ENCODE measurements at places on chromosomes 6 and 20. TPM values are rescaled to one million over a fixed set of nuclear protein-coding genes. Genes with fewer than 3 reads are reported as not detected.

DNA sequence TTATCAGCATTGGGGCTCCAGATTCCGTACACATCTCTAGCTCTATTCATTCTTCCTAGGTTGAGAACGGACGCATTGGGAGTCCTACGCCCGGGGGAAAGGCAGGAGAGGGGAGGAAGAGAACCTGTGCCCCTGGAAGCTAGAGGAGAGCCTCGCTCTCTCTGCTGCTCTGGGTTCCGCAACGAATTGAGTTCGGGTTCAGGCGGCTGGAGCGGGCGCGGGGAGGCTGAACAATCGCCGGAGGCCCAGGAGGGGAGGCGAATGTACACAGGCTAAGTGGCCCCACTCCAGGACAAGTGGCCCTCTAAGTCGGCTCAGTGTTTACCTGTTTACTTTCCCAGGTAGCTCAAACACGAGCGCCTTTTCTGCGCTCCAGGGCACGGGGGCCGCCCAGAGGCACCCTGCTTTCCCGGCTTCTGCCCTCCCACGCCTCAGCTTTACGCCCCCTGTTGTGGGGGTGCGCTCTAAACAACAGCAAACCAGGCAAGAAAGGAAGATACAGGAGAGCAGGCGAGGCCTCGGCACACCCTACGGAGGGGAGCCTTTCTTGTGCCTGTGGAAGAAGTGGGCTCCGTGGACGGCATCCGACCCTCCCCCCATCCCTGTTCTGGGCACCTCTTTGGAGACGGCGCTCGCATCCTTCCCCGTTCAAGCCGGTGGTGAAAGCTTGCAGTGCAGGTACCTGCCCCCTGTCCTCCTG lies 4.6 kb upstream of the NKX2-2 start:
- DNase-seq: no peak

The GSTA1 gene
- not detected for polyA plus RNA-seq

DNA sequence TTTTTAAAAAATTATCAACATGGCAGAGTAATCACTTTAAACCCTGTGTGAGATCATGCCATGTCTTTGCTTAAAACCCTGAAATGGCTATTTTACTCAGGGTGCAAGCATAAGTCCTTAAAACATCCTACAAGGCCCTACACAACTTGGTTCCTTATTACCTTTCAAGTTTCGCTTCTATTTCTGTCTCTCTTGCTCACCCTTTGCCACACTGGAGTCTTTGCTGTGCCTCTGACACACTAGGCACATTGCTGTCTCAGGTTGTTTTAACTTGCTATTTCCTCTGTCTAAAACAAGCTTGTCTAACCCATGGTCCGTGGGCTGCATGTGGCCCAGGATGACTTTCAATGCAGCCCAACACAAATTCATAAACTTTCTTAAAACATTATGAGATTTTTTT lies 55.6 kb downstream of the KIAA0408 start:
- no peak for DNase-seq

DNA sequence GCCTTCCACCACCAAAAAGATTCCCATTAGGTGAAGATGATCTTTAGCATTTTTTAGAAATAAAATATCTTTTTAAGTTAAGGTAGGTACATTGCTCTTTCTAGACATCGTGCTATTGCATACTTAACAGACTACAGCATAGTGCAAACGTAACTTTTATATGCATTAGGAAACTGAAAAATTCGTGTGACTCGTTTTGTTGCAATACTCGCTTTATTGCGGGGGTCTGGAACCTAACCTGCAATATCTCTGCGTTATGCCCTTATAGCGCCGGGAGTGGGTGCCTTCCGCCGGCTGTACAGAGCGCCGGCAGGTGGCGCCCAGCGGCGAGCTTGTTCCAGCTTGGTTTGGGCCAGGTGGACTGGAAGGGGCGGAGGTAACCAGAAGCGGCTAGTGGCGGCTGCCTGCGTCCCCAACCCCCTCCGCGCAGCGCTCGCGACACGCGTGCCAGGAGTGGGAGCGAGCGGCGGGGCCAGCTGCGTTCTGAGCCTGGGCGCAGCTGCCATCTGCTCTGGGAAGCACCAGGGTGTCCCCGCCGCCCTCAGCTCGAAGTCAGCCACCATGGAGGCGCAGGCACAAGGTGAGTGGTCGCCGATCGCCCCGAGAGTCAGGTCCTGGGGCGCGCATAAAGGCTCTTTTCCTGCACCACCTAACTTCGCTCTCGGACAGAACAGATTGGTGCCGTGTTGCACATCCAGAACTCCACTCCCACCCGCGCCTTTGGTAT lies at the start of gene TPD52L1:
Gene TPD52L1 (plus strand): TSS at position 383 of the 727 bp plus-strand sequence. CDS start 179 bp downstream, at position 562.
- peak; percentile 77 for DNase-seq

GRCh38 chr6:87287251-87287650 lies 35.1 kb upstream of the SMIM8 start:
- no peak for DNase-seq

The POPDC3 gene
- polyA plus RNA-seq: 74.6 TPM

- DNase-seq: no peak
These were observed 12.3 kb downstream of the DDX27 start for GRCh38 chr20:49231471-49231870.

GRCh38 chr20:19964289-19965265 lies 52.6 kb upstream of the NAA20 start:
- no peak for DNase-seq

The TREM1 gene
- 0.46 TPM for polyA plus RNA-seq

The ADGRF5 gene
- polyA plus RNA-seq: 28.9 TPM

DNA sequence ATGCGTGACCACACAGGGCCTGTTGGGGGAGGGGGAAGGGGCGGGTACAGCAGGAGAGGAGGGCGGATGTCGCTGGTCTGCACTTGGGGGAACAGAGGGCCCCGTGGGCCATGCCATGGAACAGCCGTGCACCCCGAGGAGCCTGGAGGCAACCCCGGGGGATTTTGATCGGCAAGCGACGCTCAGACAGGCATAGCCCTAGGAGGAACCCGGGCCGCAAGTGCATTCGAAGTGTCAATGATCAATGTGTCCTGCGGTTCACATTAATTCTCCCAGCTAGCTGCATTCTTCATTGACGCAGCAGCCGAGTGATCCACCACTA lies 772.8 kb upstream of the DEFB115 start:
- DNase-seq: no peak

The PPP1R14C gene
- 37.9 TPM for polyA plus RNA-seq

DNA sequence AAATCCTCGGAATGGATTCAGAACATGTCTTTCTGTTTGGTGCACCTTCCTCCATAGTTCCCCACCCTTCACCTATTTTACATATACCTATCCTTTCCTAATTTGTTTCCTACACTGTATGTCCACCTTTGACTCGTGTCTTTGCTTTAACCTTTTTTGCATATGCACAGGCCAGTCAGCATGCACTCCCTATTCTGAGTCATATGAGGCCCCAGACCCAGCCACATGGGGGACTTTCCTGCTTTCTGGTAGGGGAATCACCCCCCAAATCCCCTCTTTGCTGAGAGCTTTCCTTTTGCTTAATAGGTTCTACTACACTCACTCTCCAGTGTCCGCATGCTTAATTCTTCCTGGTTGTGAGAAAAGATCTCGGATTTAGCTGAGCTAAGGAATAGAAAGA lies 393.8 kb upstream of the IMPG1 start:
- DNase-seq: no peak

DNA sequence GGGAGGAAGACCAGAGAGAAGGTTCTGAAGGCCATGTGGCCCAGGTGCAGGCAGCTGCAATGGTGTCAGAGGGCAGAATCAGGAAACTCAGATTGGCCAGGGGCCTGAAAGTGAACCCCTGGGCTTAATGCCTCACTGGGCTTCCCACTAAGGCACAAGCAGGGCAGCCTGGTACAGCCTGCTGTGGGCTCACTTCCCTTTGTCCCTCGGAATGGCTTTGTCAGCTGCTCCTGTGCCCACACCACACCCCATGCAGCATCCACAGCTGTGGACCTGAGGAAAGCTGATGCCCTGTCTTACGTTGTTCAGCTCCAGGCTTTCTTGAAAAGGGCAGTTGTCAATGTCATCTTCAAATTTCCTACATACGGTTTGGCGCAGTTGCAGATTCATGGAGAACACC lies 2.4 kb downstream of the CST9 start:
- no peak for DNase-seq

GRCh38 chr6:2000962-2001361 lies 244.4 kb downstream of the GMDS start:
- DNase-seq: no peak

DNA sequence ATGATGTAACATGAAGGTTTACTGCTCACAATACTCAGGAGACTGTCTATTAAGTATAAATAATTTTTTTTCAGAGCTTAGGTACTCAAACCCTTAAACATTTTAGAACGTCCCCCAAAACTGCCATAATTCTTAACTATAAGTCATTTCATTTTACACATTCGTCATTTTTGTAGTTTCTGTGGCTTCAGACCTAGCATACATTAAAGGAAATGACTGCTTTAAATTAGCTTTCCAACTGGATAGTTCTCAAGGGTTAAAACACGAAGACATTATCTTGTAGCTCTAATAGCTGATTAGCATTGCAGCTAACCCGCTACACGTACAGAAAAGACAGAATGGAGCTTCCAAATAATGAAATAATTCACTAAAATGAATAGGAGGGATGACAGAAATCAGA lies 24.9 kb upstream of the PLN start:
- no peak for DNase-seq

The ZC2HC1B gene
- polyA plus RNA-seq: not detected
